Osteocyte (in vitro differentiated cells): ENCODE measurements at places on chromosomes 11 and 22.
A peak's percentile ranks its signal among the peaks of the same experiment; 100 is the strongest.

GRCh38 chr11:106986673-106987072, 31.6 kb downstream of the GUCY1A2 start:
- no peak for DNase-seq

DNA sequence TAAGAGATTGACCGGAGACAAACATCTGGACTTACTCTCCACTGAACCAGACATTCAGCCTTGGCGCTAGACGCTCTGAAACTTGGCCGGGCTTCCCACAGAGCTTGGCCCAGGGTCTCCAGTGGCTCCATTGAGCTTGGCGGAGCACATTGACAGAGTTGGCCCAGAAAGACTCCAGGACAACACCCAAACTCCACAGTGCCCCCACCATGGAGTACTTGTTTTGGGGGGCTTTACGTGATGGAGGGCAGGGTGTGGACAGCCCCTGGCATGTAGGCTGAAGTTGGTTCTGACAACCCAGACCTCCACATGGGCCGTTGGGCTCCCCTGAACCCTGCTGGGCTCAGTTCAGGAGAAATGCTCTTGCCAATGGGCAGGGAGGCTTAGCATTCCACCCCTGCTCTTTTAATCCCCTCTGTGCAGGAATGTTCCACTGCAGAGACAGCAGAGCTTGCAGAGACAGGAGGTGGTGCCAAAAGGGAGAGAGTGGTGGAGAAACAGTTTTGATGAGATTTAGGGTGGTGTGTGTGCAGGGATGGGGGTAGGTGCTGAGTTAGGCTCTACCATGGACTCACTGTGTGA, 102.4 kb upstream of the TIMP3 start:
- no peak for DNase-seq

DNA sequence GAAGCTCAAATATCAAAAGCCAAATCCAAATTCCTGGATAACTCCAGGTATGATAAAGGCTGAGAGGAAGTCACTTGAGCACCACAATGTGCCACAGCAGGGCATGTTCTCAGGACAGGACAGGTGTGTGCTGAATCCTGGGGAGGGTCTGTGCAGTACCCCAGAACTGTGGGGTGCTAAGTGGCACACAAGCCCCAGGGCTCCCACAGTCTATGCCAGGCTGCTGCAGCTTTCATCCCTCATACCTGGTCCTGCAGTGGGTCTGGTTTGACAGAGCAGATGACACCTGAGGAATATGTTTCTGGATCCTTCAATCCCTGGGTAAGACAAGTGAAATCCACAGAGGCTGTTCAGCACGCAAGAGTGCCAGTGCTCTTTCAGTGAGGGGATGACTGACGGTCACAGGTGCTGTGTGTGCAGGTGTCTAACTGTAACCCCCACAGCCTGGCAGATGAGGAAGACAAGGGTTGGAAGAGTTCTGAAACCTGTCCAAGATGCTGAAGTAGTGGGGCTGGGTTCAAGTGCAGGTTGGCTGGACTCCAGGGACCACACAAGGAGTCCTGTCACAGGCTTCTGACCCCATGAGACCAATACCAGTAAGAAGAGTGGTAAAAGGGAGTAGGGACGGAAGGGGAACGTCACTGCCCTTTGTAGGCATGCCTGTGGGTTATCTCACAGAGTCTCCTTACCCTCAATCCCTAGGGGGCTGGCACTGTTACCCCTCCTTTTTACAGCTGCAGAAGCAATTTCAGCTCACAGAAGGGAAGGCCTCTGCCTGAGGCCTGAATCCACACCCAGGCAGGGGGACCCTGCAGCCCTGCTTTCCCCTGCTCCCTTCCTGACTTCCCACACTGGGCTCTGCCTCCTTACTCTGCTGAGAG, 14.1 kb downstream of the SERPIND1 start:
- no peak for DNase-seq

- no peak for DNase-seq
Measured at GRCh38 chr11:120217941-120218694, 7.3 kb downstream of the OAF start.

DNA sequence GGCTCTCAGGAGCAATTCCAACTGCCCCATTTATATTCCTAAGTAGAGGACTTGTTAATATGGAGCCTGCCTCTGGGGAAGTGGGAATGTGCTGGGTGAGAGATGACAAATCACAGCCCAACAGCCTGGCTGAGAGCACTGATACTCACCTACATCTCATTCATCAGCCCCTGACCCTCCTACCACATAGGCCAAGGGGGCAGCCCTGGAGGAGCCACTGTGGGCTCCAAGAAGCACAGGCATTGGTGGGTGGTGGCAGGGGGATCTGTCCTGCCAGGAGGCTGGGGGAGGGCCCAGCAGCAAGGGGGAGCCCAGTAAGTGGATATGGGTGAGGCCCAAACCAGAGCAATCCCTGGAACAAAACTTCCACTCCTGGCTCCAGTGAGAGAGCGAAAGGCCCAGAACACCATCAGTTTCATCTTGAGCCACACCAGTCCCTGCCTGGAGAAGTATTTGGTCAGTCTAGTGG, 79.7 kb downstream of the BUD13 start:
- DNase-seq, result no peak

DNA sequence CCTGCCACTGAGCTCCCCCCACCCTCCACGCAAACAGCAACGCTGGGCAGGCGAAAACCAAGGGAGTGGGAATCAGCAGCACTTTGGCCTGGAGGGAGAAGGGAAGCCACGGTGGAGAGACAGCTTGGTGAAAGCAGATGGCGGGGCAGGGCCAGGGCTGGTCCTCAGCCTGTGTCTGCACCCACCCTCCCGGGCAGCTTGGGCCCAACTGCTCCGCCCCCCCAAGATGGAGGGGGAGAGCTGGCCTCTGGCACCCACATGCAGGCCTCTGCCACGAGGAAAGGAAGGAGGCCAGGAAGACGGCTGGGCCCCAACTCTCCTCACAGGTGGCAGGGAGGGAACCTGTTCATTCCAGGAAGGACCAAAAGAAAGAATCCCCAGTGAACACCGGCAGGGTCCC, 17.8 kb downstream of the MAFF start:
- no peak for DNase-seq

GRCh38 chr11:96228910-96229309, 114.1 kb downstream of the MAML2 start:
- no peak for DNase-seq

DNA sequence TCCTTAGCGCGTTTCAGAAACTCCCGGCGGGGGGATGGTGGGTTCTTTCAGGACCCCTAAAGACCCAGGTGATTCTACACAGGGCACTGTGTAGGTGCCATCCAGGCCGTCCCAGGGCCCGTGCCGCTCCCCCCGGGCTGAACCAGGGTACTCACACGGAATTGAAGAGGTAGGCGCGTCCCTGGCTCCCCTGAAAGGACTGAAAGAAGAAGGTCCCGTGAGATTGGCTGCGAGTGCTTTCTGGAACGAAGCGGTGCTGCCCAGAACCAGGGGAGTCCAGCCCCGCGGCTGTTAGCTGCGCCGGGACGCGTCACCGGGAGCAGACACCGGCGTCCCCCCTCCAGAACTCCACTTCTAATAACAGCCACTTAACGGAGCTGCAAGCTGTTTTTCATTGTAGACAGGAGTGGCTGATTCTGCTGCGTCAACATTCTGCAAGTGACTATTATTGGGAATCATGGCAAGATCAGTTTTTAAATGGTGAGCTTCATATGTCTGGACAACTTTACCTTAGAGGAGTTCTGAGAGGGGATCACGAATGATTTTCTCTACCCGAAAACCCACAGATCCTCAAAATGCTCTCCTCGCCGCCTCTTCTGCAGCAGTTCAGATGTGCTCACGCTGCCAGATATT, 31.8 kb downstream of the YPEL1 start:
- DNase-seq, result no peak

GRCh38 chr11:10561043-10561818, 7.2 kb downstream of the LYVE1 start:
- DNase-seq, result no peak

DNA sequence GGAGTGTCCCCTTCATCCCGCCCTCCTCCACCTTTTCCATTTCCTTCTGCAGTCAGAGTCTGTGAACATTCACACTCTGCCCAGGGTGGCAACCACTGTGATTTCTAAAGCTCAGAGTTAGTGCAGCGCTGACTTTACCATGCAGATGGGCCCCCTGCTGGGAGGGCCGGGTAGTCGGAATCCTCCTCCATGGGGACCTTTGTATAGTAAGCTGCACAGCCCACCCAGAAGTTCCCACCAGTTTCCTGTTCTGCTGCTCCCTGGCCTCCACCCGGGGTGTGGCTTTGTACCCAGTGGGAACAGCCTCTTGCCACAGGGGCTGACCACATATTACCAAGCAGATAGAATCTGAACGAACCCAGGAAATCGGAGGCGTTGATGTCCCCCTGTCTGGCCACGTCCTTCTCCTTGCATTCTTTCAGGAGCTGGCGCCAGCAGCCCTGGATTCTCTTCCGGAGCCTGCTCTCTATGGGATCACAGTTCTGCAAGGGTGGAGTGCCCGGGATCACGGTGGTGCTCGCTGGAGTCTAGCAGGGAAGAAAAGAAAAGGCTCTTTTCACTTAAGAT, 125.3 kb downstream of the MPPED1 start:
- DNase-seq, result peak; percentile 80

GRCh38 chr11:33021937-33022336, 6.3 kb downstream of the DEPDC7 start:
- DNase-seq, result no peak

GRCh38 chr22:37627545-37627944, 11.9 kb upstream of the SH3BP1 start:
- no peak for DNase-seq

GRCh38 chr11:10285148-10285802, 8.7 kb downstream of the SBF2 start:
- DNase-seq, result no peak
